ENCODE measurements at places on chromosomes 5 and 9.

DNA sequence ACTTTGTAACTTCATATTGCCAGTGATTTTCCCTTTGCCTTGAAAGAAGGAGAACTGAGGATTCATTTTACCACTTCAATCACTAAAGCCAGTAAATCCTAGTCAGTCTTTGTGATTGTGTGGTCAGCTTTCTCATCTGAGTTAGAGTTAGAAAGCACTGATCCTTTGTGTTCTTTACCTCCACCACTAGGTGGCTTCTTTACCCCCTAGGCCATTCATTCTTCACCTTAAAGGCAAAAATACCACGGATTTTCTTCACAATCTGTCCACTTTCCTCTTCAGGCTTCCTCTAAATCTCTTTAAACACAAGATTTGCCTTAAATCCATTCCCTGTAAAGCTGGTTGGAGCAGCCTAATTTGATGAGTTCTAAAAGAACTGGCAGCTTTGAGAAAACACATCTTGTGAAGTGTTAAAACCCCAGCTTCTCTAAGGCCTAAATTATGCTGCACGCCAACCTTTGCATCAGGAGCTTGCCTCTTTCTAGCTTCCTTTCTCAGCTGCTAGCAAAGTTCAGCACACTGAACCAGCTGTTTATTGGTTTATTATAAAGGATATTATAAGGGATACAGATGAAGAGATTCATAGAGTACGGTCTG is 20.4 kb downstream of the BDP1 start:
- DNase-seq: peak; percentile 22

DNA sequence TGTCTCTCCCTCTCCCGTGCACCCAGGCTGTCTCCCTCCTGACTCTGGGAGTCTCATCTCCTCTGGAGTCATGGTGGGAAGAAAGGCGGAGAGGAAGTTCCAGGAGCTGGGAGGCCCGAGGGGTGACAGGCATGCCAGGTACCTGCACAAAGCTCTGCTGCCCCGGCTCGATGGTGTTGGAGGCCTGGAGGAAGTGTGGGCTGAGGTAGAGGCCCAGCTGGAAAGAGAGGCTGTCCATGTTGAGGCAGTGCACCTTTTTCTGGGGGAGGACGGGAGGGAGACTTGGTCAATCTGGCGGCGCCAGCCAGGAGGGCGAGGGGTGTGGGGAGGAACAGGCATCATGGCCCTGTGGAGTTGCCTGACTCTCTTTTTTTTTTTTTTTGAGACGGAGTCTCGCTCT is 15.9 kb downstream of the FPGS start:
- DNase-seq: no peak

GRCh38 chr9:137267933-137268355 is 9.6 kb upstream of the TOR4A start:
- no peak for DNase-seq

- DNase-seq: no peak
Measured at GRCh38 chr9:83342006-83342405, 196.2 kb downstream of the FRMD3 start.

- DNase-seq: no peak
Measured at GRCh38 chr9:120690372-120690771, 23.9 kb downstream of the MEGF9 start.

- DNase-seq: peak; percentile 87
Measured at GRCh38 chr5:96336351-96336985, 96.6 kb downstream of the PCSK1 start.

DNA sequence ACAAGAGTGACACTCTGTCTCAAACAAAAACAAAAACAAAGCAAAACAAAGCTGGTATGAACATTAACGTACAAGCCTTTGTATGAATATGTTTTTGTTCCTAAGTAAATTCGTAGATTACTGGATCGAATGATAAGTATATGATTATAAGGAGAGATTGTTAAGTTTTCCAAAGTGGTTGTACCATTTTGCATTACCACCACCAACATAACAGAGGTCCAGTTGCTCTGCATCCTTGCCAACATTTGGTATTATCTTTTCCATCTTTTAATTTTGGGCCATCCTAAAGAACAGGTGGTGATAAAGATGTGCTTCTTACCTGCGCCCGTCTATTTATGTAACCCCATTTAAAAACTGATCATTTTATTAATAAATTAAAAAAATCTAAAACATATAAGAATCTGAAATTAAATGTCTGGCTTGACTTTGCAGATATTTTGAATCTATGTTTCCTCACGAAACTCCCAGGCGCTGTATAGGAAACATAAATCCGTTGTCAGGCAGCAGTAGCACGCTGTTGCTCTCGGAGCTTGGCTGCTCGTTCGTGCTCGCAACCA is 593 bp upstream of the NAA35 start:
- no peak for DNase-seq

GRCh38 chr9:130347931-130348330 is 82.4 kb downstream of the HMCN2 start:
- no peak for DNase-seq

DNA sequence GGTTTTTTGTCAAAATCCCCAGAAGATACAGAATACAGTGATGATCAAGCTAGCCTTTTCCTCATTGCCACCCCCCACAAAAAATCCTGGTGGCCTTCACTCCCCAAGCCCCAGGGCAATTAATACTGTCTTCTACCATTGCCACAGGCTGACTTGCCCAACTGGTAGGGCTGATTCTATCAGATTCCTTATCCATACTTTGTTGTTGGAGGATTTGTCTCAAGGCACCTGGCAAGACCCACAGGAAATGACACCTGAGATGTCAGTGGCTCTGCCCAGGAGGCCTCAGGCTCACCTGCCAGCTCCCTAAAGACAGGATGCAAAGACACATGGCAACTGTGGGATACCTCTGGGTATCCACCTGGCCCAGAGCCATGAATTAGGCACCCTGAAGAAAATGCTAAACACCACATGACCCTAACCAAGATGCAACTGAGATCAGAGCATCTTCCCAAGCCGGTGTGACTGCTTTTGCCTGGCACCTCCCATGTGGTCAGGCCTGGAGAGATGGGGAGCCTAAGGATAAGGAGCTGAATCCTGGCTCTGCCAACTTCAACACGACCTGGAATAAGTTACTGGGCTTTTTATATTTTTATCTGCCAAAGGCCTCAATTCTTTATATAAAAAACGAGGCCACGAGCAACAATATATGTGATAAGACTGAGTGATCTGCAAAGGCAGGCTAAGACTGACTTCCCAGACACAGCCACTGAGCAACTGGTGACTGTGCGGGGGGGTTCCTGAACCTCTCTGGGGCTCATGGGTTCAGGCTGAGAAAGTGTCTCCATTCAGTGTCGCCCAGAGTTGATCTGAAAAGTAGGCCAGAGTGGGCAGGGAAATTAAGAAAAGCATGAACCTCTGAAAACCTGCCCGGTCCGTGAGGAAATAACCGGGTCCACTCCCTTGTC is 944 bp downstream of the ATOX1 start:
- DNase-seq: no peak

DNA sequence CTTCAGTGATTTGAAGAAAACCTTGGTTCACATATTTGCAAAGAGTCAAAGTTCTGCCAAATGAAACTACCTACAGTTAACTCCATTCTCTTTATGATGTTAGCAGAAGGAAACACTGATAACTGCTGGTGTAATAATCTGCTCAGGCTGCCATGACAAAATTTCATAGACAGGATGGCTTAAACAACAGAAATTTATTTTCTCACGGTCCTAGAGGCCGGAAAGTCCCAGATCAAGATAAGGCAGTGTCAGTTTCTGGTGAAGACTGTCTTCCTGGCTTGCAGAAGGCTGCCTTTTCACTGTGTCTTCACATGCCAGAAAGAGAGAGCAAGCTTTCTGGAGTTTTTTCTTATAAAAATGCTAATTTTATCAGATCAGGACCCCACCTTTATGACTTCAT is 102.4 kb upstream of the PARP8 start:
- peak; percentile 61 for DNase-seq

GRCh38 chr5:153744751-153745150 is 254.3 kb downstream of the GRIA1 start:
- no peak for DNase-seq

- no peak for DNase-seq
Measured at GRCh38 chr9:137907776-137908175, 30.2 kb downstream of the CACNA1B start.

- no peak for DNase-seq
Measured at GRCh38 chr5:156513123-156513815, 186.3 kb downstream of the SGCD start.

DNA sequence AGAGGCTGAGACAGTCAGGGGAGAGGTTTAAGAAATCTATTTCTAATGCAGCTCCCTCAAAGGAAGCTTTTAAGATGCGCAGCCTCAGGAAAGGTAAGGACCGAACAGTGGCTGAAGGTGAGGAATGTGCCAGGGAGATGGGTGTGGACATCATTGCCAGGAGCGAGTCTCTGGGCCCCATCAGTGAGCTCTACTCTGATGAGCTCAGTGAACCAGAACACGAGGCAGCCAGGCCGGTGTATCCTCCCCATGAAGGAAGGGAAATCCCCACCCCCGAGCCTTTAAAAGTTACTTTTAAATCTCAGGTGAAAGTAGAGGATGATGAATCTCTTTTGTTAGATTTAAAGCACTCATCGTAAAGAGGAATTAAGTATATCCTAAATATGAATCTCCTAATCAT is 8.2 kb downstream of the CAVIN4 start:
- DNase-seq: no peak

DNA sequence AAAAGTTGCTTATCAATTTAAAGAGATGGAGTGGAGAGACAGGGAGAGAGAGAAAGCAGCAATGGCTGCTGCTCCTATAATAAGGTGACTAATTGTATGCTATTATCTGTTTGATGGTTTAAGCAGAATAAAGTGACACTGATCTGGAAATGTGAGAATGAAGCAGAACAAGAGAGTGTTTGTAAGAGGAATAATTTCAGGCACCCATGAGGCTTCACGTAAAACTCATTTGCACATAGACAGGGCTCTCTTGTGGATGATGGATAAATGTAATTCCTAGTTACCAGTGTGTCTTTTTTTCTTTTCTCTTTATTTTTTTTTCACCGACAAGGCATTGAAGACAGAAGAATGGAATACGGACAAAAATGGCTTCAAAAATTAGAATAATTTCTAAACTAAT is 228.8 kb upstream of the TYRP1 start:
- no peak for DNase-seq

DNA sequence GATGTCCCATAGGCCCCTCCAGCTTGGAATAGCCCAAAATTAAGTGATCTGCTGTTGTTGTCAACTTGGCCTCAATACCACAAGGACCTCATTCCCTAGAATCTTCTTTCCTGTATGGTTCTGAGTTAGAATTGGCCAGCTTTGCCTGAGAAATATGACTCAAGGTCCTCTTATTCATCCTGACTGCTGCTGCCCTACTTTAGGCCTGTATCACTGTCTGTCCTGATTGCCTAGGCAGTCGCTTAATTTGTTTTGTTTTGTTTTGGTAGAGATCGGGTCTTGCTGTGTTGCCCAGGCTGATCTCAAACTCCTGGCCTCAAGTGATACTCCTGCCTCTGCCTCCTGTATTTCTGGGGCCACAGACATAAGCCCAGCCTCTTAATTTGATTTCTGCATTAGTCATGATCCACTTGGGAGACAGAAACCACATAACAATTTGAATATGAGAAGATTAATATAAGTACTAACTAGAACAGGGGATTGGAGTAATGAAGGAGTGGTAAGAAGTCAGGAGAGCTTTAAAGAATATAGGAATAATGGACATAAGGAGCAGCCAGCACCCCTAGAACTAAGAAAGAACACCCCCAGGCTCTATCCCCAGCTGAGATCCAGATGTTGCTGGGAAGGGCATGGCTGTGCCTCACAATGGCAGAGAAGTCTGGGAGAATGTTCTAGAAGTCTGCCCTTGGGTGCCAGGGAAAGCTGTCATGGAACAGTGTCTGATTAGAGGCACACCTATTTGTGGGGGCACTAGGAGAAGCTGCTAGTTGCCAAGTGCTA is 4.6 kb downstream of the TEX53 start:
- DNase-seq: peak; percentile 9

DNA sequence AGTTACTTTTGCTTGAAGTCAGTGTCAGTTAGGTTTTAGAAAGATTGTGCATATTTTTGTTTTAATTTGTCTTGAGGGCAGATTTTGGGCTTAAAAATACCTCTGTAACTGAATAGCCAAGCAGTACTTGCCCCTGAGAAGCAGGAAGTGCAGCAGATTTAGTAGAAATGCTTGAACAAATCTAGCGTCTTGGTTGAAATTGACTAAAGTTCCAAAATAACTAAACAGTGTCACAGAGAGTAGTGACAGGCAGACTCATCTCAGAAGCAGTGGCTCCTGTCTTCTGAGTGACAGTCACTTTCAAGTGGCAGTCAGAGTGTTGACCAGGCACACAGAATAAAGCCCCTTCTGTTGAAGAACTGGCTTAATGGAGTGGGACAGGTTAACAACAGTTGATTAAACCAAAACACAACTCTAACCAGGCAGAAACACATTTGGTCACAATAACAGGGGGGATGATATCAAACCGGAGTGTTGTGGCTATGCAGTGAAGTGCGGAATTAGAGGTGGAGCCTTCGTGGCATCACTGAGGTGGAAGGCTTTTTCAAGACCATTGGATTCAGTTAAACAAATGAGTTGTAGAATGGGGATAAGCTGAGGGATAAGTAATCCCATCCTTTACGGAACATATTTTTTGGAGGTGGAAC is 29.1 kb downstream of the TRIO start:
- DNase-seq: no peak

All from activated CD4-positive, alpha-beta T cell treated with anti-CD3 and anti-CD28 coated beads, Interleukin-2, Interleukin-4, amounts not matched to agents 100 ng/mL and 50 ng/mL, durations not matched to agents 16 hours and 8 hours (primary cell).